NCI-H1417 treated with DMSO at 0.1 percent for 48 hours (cell line): ENCODE measurements at places on chromosomes 4 and X.

DNA sequence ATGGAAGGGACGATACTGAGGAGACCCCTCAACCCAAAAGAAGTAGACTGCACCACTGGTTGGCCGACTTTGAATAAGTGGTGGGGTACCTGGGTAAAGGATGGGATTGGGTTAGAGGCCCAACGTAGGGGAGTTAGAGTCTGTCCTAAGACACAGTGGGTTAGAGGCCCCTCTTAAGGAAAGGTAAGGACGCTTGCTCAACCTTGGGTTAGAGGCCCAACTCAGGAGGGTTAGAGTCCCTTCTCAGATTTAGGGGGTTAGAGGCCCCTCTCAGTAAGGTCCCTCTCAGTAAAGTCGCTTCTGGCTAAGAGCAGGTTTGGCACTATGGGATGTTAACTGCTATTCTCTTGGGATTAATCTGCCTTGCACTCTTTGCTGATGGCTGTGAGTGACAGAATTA, 81.3 kb downstream of the ACOX3 start:
- no peak for DNase-seq

DNA sequence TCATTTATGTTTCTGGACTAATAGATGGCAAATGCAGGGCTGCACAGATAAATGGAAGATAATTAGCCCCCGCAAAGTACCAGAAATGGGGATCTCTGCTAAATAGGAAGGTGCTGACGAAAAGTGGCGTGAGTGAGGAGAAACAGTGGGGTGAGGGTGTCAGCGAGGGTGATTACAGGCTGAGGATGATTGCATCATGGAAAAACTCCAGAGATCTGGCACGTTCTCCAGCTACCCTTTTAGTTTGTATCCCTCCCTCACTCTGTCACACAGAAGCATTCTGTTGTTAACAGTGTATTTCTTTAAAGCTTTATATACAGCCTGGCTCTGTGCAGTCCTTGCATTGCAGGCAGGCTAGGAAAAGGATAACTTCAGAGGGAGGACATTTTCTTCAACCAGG, 309.6 kb upstream of the DDX53 start:
- DNase-seq = no peak

DNA sequence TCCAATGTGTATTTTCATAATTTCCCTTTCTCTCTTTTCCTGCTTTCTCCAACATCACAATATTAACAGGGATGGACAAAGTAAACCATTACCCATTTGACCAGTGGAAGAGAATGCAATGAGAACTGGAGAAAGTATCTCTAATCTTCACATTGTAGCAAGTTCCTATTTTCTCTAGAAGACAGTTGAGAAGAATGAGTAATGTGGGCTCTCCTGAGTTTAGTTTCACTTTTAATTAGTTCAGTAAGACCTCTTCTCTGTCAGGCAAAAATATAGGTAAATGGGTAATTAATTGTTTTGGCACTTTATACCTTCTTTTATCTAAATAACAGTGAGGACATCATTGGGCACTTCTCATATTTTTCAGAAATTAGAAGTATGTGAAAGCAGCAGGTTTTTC, 602.0 kb downstream of the GLUD2 start:
- DNase-seq = no peak

DNA sequence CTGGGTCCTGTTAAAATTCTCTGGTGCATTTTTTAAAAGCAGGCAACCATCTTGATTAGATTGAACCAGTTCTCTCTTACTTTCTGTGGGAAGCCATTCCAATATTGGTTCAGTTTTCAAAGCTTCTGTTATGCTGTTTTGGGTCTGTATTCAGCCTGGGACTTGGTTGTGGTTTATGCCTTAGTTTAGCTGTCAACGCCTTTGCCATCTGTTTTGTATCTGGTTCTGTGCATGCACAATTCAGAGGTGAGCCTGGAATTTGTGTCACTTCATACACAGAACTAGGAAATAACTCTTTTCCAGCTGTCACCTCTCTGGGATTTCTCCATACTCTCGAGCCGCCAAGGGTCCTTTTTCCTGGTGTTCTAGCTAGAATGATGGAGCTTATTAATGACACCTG, 46.2 kb downstream of the STAP1 start:
- DNase-seq = no peak

DNA sequence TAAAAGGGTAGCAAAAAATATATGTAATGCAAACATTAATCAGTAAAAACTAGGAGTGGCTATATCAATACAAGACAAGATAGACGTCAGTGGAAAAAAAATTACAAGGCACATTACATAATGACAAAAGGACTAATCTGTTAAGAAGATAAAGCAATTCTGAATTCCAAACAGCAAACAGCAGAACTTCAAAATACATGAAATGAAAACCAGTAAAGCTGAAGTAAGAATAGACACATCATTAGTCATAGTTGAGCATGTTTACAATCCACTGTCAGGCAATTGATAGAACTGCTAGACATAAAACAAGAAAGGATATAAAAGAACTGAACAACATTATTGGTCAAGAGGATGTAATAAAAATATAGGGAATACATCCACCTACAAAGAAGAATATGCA, 12.2 kb downstream of the SULT1B1 start:
- no peak for DNase-seq

- DNase-seq = no peak
Measured at GRCh38 chr4:23305026-23305425, 584.8 kb downstream of the PPARGC1A start.

DNA sequence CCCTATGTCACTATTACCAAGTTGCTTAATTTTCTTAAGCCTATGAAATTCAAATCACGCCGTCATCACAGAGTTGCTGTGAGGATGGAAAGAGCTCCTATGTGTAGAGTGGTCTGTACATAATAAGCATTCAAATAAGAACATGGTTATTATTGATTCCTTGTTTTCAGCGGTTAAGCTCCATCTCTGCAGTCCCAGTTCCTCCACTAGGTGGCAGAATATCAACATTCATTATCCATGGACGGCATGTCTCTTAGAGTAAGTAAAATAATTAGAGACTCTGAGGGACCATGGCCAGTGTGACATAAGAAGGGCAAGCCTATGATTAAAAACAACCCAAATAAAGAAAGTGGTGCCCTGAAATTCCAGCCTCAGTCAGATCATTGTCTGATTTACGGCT, 132.5 kb upstream of the NHS start:
- DNase-seq = no peak

GRCh38 chr4:43242606-43243005, 350.1 kb downstream of the GRXCR1 start:
- no peak for DNase-seq

GRCh38 chrX:44843753-44844152, at the start of gene DUSP21:
Gene DUSP21, plus strand, starts transcription at chrX:44844021. Its CDS starts 112 bp downstream, at chrX:44844133.
- DNase-seq = no peak

- no peak for DNase-seq
Measured at GRCh38 chr4:139532947-139533346, 23.1 kb downstream of the SETD7 start.

- DNase-seq = no peak
Measured at GRCh38 chr4:79862821-79863220, 210.2 kb downstream of the ANTXR2 start.

DNA sequence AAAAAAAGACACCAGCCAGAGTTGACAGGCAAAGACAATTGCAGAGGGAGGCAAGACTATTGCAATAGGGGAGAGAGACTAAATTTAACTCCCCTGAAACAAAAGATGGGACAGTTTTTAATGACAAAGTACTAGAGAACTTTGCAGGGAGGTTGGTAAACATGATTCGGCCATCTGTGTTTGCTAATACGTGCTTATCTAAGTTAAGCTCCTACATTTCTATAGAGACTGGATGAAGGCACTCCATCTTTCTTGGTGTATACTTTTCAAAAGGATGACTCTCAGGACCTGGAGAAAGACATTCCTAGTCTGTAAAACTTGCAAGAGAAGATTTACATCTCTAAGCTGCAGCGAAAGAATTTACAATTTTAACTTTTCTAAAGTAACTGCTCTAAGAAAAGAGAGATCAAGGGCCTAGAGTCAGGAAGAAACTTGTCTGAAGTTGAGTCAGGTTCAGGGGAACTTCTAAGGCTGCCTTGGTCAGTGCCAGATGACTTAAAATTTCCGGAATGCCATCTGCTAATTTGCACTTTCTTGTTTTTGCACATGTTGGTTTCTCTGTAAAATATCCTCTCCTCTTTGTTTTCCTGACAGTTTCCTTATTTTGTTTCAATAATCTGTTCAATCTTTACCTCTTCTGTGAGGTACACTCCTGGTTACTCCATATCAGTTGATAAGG, 10.6 kb downstream of the ADAM29 start:
- DNase-seq = no peak

- DNase-seq = no peak
Measured at GRCh38 chrX:50779694-50780093, 34.3 kb downstream of the SHROOM4 start.

- DNase-seq = no peak
Measured at GRCh38 chr4:172928347-172928746, 240.3 kb upstream of the GALNT7 start.

DNA sequence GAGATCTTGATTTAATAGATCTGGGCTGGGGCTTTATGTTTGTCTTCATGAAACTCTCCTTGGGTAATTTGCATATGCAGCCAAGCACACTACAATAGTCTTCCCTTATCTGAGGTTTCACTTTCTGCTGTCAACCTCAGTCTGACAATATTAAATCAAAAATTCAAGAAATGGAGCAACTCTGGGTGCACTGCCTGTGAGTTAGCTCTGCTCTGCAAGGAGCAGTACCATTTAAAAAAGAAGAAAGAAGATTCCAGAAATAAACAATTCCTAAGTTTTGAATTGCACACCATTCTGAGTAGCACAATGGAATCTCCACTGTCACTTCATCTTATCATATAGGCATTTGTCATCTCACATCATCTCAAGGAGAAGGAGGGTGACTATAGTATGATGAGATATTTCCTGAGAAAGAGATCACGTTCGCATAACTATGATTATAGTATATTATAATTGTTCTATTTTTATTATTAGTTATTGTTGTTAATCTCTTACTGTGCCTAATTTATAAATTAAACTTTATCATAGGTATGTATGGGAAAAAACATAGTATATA, 9.4 kb downstream of the FNIP2 start:
- no peak for DNase-seq

DNA sequence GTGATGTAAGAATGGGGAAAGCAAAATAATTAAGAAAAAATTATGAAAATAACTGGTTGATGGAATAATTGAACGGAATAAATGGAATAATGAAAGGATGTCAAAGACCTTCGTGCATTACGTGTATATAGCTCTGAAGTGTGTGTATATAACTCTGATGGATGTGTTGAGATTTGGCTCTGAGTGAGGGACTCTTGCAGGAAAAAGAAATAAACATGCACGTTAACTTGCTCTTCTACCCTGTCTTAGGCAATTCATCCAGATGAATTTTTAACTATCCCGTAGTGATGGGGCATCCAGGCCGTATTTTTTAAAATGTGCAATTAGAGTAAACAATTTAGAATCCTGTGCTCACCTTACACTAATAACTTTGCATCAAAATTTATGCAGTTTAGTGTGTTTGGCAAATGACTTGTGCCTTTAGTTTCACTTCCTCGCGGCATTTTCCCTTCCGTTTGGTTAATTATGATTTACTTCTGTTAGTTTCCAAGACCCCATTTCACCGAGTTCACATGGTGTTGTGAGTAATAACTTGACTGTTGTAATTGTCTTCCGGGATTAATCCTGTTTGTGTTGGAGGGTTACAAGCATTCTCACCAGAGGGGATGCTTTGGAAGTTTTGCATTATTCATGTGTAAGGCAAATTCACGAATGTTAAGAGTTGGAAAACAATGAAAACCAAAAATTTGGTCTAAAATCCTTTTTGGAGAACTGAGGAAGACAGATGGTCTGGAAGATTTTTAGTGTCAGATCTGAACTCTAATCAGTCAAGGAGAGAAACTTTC, 256.5 kb upstream of the FAT1 start:
- no peak for DNase-seq

- DNase-seq = no peak
Measured at GRCh38 chrX:39845233-39845632, 252.5 kb downstream of the BCOR start.

GRCh38 chr4:91909963-91910362, 393.8 kb upstream of the GRID2 start:
- no peak for DNase-seq

DNA sequence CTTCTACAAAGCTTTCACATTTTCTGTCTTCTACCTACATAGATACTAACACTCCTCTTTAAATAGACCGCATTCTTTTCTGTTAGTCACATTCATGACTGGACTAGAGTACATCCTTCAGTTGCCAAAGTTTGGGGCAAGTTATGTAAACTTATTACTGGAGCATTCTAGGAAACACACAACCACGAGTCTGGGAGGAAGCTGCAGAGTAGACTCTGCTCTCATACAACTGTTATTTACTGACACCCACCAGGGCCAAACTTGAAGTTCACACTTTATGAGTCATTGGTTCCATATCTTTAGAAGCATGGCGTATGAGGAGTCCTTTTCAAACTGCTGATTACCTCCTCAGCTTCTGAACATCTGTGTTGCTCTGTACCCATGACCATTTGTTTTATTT, 87.0 kb downstream of the RNF150 start:
- DNase-seq = no peak

DNA sequence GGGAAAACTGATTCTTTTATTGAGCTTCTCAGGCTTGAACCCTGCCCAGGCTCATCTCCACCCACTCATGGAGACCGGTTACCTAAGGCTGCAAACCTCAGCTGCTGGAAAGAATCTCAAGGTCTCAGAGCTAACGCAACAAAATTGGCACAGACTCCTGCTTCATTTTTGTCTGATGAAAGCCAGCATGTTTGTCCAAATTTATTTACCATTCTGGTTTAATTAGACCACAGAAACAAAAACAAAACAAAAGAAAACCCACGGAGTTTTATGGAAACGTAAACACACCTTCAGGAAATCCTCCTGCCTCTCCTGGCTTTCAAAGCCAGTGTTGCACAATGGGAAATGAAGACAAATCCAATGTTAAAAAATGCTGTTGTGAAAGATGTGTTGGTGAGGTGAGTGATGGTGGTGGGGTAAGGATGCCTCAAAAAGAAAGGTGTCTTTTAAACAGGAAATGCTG, 56.4 kb upstream of the PDLIM3 start:
- DNase-seq = no peak

DNA sequence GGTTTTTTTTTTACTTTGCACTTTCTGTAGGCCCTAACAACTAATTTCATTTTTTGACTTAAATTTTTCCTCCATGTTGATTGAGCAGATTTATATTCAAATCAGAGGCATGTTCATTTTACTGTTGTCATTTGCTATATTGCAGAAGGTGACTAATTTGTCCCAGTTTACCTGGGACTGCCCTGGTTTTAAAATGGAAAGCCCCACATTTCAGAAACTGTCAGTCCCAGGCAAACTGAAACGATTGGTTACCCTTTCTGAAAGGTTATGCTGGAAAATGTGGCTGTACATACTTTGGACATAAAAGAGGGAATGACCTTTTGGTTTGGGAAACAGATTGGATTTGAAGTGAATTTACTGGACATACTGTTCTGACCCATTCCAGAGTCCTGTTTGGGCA, 160.0 kb downstream of the SPCS3 start:
- DNase-seq = no peak

GRCh38 chrX:136588036-136588435, 56.0 kb downstream of the VGLL1 start:
- no peak for DNase-seq

DNA sequence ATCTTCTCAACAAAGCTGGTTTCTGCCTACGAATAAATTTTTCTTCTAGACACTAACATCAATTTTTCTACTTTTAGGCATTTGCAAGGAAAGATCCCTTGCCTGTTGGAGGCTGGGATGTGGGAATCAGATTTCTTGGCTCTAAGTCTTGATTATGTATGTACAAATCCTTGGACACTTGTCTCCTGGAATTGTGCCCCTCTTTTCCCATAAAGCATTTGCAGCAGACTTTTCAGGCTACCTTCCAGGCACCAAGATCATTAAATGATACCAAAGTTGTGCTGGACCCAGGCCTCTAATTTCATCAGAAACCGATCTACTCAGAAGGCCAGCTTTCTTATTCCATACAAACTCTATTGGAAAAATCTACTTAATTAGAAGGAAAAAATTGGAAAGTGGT, 339.5 kb upstream of the DIPK2B start:
- DNase-seq = no peak
